CD4-positive, alpha-beta T cell (primary cell): ENCODE measurements at places on chromosomes 5 and 9. TPM values are rescaled to one million over a fixed set of nuclear protein-coding genes. Genes with fewer than 3 reads are reported as not detected.

DNA sequence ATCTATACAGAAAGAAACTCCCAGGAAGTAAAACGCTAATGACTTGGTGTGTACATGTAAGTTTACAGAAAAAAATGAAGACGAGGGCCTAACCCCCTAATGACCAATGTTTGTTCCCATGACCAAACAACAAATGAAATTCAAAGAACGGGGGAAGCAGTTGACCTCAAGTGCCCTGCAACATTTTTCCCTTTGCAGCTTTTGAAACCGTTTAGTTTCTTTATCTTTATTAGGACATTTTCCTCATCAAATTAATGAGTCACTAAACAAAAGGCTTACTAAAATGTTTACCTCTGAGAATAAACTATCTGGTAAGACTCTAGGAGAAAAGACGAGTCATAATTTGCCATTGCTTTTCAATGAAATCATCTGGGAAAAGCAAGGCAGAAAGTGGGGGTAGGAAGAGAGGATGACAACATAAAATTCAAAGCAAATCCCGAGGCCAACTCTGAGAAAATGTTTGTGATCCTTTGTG is 57.4 kb downstream of the LHFPL2 start:
- H3K27ac ChIP-seq, result no peak overlapping the region
- no peaks in the 10 kb centered on the region for H3K4me1 ChIP-seq
- H3K4me3 ChIP-seq, result no peak overlapping the region
- no peak for DNase-seq

The ACOT12 gene
- 0.39 TPM for total RNA-seq

The CCL27 gene
- total RNA-seq, result not detected

GRCh38 chr9:33139421-33140228 is 27.5 kb downstream of the B4GALT1 start:
- DNase-seq, result no peak
- H3K4me3 ChIP-seq, result no peak overlapping the region
- H3K36me3 ChIP-seq, result peaks cover 8% of the 10 kb centered on the region

- no peaks in the 10 kb centered on the region for H3K27me3 ChIP-seq
- no peak overlapping the region for H3K4me3 ChIP-seq
- no peak overlapping the region for H3K27ac ChIP-seq
Observed at GRCh38 chr5:143896516-143896915, 84.6 kb downstream of the HMHB1 start.
